ENCODE measurements at places on chromosomes 16 and 17.
A peak's percentile ranks its signal among the peaks of the same experiment; 100 is the strongest.

DNA sequence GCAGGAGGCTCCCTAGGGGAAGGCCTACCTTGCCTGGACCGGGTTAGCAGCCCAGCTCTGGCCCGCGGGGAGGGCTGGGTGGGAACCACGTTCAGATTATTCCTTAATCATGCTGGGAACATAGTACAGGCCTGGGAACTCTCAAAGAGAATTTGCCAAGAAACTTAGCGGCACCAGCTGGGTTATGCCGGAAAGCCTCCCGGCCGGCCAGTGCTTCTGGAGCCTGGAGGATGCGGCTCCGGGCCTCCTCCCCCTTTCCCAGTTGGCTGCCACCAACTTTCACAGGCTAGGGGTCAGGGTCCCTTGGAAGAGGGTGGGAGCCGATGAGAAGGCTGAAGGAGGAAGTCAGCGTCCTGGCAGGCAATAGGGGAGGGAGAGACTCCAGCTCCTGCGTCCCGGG is 10.8 kb downstream of the NGFR start:
- DNase-seq, result no peak

DNA sequence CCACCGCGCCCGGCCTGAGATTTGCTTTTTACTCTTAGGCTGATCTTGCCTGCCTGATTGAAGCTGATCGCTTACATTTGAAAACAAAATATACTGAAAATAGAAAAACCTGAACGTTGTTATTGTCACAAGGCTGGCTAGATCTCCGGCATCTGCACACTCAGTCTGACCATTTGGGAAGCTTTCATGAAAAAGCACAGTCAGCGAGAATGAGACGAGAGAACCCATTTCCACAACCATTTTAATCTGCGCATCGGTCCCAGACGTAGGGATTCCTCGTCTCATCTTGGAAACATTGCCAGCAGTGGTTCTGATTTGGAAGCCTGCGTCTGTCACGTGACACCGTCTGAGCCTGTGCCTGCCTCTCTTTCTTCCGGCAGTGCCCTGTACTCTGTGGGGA is 20.9 kb downstream of the SPG7 start:
- DNase-seq, result no peak

DNA sequence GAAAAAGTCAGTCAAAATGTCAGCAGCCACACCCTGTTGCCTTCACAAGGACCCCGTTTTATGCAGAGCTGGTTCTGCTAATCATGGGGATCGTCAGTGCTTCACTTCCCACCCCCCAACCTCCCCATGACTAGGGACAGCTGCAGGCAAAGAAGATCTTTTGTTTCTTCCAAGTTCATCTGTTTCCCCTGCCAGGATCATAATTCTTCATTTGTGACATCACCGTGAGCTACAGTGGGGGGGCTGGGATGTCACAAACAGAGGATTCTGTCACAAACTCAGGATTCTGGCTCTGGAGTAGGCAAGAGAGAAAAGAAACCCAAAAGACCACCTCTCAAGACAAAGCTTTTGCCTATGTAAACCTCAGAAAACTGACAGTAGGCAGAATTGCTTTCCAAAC is 24.7 kb downstream of the DNAJC7 start:
- DNase-seq, result no peak

GRCh38 chr16:1871974-1872635 is at the start of gene MEIOB:
TSS of gene MEIOB (minus strand) at chr16:1872164. CDS start at chr16:1868175, 3,989 bp downstream.
- no peak for DNase-seq

GRCh38 chr17:74078363-74078941 is 125.0 kb upstream of the RPL38 start:
- no peak for DNase-seq

GRCh38 chr16:23182679-23183542 is at the start of gene SCNN1G:
TSS of gene SCNN1G (plus strand) at chr16:23182745. CDS start at chr16:23186272, 3,527 bp downstream.
- no peak for DNase-seq

GRCh38 chr17:32161506-32162365 is 19.4 kb downstream of the RHOT1 start:
- DNase-seq, result no peak

DNA sequence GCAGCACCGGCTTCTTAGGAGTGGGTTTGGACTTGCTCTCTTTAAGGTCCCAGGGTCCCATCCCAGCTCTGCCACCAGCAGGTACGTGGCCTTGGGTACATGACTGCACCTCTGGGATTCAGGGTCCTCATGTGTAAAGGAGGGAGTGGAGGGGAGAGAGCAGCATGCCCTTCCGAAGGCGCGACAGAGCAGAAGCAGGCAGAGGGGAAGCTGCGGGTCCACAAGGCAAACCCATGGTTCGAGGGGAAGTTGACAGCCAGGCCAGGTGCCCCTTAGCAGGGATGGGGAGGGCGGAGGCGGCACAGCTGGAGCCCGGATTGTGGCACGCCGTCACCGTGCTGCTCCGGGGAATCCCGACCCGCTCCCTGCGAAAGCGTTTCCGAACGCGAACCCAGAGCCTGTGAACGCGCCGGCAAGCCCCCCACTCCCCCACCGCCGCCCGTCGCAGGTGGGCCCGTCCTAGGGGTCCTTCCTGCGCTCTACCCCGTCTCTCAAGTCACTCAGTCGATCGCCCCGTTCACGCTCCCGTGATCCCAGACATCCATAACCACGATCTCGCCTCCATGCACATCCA is 4.1 kb upstream of the TBX2 start:
- no peak for DNase-seq

DNA sequence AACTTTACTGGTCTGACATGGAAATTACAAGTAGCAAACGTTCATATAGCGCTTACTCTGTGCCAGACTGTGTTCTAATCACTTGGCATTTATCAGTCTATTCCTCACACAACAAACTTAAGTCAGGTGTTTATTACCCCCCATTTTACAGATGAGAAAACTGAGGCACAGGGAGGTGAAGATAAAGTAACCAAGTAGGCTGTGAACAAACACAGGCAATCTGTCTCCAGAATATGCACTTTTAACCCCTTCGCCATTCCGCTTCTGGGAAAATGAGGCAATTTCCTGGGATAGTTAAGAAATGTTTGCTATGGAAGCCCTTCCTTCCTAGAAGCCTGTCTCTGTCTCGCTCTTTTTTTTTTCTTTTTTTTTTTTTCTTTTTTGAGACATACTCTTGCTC is 12.2 kb upstream of the CXCL16 start:
- DNase-seq, result no peak

- no peak for DNase-seq
These were observed 141.4 kb downstream of the TMEM132E start for GRCh38 chr17:34720760-34721159.

DNA sequence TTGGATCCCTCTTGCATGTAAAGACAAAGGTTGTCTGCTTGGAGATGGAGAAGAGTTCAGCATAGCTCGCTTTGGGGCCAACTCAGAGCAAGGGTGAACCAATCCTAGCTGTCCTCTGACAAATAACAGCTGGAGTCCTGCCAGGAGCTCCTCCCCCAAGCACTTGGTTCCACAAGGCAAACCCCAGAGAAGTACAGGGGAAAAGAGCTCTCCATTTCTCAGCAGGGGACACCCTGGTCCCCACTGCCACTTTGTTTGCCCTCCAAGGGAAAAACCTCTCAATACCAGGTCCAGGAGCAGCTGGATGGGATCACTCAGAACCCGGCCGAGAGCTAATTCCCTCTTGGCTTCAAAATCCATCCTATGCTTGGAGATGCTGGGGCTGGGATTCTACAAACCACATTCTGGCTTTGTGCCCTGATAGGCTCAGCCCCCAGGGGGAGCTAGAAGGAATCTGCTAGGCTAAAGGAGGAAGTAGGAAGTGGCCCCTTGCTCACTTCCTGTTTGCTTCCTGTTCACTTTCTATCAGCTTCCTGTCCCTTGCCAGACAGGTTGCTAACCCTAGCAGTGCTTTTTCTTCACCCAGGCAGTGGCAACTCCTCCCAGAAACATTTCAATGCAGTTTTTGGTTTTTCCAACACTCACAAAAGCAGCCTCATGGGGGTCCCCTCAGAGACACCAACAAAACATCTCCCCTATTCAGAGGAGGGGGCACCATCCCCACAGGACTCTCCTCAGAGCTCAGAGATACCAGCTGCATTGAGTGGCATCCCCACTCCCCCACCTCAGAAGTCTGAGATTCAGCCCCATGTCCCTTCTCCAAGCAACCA is 30.7 kb downstream of the CDRT4 start:
- no peak for DNase-seq

DNA sequence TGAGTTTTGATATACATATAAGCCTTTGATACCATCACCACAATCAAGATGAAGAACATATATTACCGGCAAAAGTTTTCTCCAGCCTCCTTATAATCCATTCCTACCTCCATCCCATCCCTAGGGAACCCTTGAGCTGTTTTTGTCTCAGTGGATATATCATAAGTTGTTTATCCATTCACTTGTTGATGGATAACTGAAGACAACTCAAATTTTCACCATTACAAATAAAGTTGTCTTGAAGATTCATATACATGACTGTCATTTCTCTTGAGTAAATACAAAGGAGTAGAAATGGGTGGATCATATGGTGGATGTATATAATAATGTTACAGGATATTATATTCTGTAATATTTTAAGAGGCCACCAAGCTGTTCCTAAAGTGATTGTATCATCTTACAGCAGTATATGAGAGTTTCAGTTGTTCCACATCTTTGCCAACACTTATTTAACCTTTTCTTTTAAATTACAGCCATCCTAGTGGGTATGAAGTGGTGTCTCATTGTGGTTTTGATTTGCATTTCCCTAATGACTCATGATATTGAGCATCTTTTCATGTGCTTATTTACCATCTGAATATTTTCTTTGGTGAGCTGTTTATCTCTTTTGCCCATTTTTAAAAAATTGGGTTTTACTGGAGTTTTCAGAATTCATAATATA is 17.4 kb downstream of the NF1 start:
- DNase-seq, result no peak

GRCh38 chr16:78560997-78561396 is 461.5 kb downstream of the WWOX start:
- no peak for DNase-seq

DNA sequence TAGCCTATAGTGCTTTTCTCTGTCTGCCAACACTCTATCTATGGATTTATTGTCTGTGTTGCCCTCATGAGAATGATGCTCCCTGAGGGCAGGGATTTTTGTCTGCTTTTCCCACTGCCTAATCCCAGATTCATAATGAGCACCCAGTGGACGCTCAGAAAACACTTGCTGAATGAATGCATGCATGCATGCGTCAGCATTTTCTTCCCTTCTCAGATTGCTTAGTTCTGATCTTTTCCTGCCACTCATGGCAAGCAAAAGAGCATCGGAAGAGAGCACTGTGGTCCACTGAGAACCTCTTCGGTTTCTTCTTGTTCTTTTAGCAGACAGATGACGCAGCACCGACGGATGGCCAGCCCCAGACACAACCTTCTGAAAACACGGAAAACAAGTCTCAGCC is 246.8 kb downstream of the RBFOX1 start:
- no peak for DNase-seq

- DNase-seq, result peak; percentile 27
These were observed 12.8 kb downstream of the ATPAF2 start for GRCh38 chr17:18025945-18026776.

DNA sequence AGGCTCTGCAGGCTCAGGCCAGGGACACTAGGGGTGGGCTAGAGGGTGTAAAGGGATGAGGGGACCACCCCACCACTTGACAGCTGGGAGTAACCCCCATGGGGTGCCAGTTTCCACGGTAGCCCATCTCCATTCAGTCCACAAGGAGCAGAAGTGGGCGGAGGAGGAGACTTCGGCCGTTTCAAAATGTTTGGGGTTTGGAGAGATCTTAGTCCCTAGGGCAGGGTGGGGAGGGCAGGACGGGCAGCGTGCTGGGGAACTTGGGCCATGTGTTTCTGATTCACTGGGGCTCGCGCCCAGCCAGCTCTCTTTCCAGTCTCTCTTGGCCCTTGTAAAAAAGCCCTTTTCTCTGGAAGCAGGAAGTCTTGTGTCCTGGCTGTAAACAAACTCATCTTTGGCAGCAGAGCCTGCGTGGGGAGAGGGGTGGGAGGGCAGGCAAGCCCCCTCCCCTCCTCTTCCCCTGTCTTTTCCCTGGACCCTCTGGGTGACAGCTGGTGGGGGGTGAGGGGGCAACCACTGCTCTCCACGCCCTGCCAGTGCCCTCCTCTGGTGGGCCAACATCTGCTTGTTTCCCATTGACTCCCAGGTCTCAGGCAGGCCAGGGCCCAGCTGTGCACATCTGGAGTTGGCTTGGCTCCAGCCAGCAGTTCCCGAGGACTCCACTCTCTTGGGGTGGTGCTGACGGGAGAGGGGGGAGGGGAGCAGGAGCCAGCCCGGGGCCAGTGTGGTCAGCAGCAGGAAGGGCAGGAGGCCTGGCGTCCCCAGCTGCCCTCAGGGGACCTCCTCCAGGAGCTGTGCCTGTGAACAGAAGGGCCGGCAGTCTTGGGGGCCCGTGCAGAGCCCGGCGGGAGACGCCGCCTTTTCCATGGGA is 8.1 kb downstream of the CYGB start:
- DNase-seq, result no peak

- no peak for DNase-seq
These were observed 2.1 kb upstream of the ZG16B start for GRCh38 chr16:2827831-2828520.

DNA sequence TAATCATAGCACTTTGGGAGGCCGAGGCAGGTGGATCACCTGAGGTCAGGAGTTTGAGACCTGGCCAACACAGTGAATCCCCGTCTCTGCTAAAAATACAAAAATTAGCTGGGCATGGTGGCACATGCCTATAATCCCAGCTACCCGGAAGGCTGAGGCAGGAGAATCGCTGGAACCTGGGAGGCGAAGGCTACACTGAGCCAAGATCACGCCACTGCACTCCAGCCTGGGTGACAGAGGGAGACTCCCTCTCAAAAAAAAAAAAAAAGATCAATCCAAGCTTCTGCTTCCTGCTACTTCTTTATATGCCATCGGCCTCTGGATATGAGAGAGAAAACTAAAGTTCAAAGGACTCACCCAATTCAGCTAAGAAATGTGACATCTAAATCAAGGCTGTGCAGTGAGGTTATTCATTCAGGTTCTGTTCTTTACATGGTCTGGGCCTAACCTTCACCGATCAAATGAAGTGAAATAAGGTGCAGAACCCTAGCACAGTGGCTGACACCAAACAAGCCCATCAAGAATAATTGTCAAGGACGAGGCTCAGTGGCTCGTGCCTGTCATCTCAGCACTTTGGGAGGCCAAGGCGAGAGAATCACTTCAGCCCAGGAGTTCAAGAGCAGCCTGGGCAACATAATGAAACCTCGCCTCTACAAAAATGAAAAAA is 25.6 kb downstream of the ZP2 start:
- no peak for DNase-seq

DNA sequence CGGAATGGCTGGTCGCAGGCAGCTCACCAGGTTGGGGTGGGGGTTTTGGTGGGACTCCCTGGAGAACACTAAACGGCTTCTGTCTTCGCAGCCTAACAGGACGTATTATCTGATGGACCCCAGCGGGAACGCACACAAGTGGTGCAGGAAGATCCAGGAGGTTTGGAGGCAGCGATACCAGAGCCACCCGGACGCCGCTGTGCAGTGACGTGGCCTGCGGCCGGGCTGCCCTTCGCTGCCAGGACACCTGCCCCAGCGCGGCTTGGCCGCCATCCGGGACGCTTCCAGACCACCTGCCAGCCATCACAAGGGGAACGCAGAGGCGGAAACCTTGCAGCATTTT is 59.7 kb downstream of the PDPK1 start:
- no peak for DNase-seq

- no peak for DNase-seq
These were observed 78.1 kb upstream of the BRD7 start for GRCh38 chr16:50446861-50447260.

GRCh38 chr16:68700831-68701230 is 36.3 kb upstream of the CDH1 start:
- no peak for DNase-seq

All from GOT3 (cell line).